NCI-H1436 treated with DMSO at 0.1 percent for 48 hours (cell line): ENCODE measurements at places on chromosomes 12 and 14.

DNA sequence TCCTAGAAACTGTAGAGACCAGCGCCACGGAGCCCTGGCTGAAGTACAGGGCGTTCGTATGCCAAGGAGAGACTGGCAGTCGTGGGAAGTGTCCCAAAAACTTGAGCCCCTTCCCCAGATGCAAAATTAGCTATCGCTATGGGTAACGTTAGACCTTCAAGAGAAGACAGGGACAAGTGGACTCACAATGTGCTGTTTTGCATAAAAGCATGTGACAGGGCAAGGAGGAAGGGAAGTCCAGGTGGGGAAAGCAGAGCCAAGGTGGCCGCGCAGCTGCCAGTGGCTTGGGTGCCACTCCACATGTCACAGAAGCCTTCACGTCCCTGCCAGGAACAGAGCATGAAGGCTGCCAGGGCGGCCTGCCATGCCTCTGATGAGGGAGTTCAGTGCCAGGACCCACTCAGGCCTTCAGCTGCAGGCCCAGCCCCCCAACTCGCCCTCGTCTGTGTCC, 61.2 kb upstream of the DYNC1H1 start:
- DNase-seq, result no peak

DNA sequence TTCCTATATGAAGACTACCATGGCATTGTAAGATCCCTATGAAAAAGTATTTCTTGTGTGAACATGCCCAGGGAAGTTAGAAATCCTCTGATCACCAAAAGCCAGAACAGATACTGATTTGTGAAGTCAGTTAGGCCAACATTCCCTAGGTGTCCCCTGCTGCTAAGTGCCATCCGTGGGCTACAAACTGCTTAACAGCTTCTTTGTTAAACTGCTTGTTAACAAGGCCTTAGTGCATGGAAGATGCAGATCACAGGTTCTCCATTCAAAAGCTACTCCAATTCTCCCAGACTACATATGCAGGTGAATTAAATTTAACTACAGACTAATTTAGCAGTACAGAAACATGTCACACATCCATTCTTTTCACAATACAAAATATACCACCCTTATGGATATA, 108.2 kb downstream of the PRICKLE1 start:
- DNase-seq, result no peak

GRCh38 chr14:101236496-101237251, 324.6 kb upstream of the DIO3 start:
- DNase-seq, result no peak

DNA sequence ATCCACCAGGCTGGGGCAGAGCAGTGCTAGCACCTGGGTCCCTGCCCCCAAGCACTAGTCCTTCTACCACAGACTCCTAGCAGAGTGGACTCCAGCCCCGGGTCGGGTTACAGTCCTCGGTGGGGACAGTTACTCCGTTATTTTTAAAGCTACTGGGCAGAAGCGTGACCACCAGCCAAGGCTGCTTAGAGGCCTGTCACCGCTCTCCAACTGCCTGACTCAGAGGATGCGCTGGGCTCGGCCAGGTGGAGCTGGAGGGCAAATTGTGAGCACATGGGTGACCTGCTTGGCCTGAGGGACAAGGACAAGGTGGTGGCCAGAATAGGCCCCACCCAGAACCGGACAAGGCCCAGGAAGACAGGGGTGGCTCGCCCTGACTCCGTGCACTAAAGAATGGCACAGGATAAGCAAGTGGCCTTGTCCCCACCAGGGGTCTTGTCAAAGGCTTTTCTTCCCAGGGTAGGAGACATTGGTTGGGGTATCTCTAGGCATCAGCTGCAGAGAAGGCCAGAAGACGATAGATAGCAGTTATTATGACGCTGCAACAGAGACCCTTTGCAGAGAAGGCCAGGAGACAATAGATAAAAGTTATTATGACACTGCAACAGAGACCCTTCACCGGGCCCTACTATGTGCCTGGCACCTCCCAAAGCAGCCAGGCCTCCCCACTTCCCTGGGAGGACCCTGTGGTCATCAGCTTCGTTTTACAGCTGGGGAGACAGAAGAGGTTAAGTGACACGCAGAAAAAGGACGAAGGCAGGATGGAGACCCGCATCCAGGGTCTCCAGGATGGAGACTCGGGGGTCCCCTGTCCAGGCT, 1.6 kb downstream of the ABCB9 start:
- DNase-seq, result no peak

- no peak for DNase-seq
These were observed 16.5 kb downstream of the NGDN start for GRCh38 chr14:23486036-23486435.

- no peak for DNase-seq
These were observed 77.3 kb upstream of the ANO6 start for GRCh38 chr12:45138609-45139008.

GRCh38 chr14:105015242-105015641, 5.6 kb downstream of the CDCA4 start:
- DNase-seq, result no peak

- no peak for DNase-seq
These were observed 133.4 kb downstream of the KCNA5 start for GRCh38 chr12:5177096-5177495.

DNA sequence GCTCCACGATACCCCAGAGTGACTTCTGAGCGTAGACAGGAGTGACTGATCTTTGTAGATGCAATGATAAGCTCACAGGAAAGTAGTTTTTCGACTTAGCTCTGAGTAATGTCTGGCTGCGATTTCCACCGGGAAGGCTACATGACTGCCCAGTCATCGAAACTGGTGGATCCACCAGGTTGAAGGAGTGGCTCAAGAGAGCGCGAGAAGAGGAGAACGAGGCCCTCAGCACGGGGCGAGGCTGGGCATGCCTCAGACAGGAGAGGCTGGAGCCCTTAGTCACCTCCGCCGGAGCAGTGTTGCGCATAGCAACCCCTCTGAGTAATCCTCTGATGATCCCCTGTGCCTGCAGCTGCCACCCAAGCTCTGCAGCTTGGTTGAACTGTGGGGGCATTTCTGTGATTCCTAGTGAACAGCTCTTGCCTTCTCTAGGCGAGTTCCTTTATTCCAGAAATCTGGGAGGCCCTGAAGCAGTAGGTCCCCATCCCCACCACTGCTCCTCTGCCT, 25.6 kb downstream of the ELK3 start:
- no peak for DNase-seq

DNA sequence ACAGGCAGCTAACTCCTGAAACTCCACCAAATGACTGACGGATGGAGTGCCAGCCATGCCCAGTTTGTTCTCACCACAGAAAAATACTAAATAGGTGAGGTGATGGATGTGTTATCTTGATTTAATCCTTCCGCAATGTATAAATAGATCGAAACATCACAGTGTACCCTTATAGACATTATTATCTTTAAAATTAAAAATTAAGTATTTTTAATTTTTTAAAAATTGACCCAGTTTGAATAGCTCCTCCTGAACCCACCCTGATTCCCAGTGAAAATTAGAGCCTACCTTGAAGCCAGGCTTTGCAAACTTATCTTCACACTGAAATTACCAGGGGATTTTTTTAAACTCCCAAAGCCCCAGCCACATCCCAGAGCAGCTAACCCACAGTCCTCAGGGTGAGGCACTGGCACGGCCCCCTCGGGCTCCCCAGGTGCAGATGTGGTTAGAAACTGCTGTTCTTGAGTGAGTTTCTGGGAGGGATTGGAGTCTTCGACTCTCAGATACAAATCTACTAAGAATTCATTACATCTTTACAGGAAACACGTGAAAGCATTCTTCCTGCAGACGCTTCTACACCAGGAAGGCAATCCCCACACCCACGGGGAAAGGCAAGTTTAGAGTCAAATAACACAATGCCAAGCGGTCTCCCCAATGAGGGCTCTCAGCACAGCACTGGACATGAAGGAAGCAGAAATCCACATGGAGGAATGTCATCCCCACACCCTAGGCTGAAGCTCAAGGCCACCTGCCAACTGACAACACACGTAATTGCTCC, 126.4 kb downstream of the RIMBP2 start:
- DNase-seq, result no peak

DNA sequence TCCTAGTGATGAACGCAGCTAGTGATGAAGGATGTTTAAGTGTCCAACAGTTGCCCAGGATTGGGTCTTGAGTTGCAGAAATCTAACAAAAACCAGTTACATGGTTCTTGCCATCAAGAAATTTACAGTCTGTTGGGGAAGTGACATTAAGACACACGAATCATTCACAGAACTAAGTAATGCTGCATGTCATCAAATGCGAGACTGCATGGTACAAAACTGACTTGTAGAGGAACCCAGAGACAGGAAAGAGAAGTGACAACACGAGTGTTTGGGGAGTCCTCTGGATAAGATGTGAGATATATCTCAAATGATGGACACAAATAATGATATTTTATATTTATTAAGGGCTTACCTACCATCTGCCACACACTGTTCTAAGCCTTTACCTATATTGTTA, 6.1 kb upstream of the SYNE3 start:
- no peak for DNase-seq

DNA sequence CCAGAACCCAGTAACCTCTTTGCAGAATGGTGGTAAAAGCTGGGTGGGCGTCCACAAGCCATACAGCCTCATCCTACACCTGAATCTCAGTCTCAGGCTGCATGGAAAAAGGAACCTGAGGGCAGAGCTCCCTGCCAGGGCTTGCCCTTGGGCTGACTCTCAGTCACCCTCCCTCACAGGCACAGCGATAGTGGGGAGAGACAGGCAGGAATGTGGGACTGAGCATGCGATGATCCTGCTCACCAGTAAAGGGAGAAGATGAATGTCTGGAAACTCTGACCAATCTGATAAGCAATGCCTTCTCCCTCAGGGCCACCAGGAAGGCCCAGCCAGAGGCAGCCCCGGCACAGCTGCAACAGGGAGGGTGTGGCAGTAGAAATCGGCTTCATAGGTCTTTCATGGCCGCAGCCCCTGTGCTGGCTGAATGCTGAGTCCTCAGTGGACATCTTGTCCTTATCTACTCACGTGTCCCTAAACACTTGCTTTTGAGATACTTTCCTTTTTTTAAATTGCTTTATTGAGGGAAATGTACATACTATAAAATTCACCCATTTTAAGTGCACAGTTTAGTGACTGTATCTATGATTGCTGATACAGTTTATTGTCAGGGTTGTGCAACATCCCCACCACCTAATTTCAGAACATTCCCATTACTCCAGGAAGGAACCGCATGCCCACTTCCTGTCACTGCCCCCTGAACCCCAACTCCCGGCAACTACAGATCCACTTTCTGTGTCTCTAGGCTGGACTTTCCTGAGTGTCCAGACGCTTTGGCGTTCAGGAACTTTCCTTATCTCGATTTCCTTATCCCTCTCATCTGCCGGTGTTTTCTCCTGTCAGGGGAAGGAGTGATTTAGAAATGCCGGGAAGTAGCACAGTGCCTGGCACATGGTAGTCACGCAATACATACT, 258.1 kb downstream of the PCNX1 start:
- no peak for DNase-seq

DNA sequence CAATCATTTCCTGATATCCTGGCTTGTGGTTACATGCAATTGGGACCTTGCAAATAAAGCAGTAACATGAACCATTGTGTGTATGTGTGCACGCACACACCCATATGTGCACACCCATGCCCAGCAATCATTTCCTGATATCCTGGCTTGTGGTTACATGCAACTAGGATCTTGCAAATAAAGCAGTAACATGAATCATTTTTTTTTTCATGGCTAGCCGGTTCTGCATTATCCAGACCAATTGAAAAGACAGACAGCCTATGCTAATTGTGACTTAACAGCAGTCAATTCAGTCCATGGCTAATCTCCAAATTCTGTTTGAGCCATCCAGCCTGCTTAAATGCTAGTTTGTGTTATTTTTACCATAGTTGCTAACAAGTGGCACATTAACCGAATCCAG, 134.3 kb downstream of the TTC7B start:
- no peak for DNase-seq

DNA sequence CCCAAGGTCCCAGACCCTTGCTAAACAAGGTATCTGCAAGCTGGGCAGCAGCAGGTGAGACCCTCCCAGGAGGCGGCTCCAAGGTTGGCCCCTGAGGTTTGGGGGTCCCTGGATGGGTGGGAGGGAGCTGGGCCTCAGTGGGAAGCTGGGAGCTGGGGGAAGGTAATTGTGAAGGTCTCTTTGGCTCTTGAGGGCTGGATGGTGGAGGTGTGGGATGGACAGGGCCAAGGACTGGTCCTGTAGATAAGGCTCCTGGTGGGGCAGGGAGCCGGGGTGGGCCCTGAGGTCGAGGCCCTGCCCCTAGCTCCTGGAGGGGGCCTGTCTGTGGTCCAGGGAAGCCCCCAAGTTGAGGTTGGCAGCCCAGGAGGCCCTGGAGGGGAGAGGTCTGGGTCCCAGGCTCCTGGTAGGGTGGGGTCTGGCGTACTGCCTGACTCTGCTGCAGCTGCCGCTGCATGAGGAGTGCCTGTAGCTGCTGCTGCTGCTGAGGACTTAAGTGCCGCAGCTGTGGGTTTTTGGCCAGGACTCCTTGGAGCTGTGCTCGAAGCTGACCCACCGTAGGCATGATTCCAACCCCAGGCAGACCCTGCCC, 13.1 kb upstream of the PRKAG1 start:
- no peak for DNase-seq

- no peak for DNase-seq
These were observed 62.9 kb downstream of the SAMD4A start for GRCh38 chr14:54629635-54630360.

DNA sequence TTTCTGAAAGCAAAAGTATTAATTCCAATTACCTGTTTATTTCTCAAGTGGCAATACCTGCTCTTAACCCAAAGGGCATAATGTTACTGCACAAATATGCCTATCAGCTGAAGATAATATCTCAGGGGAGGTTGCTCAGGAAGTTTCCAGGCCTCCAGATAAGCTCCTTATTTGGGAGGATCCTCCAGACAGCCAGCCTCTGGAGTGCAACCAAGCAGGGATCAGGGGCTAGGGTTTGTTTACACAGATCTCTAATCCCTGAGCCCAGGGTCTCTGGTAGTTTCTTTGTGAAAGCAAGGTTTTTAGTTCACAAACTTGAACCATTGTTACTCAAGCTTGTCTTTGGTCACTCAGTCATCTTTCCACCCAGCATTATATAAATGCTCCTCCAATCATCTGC, 124.4 kb downstream of the SLC38A4 start:
- DNase-seq, result no peak

- DNase-seq, result no peak
These were observed 169.2 kb upstream of the SOX5 start for GRCh38 chr12:24118668-24119067.

DNA sequence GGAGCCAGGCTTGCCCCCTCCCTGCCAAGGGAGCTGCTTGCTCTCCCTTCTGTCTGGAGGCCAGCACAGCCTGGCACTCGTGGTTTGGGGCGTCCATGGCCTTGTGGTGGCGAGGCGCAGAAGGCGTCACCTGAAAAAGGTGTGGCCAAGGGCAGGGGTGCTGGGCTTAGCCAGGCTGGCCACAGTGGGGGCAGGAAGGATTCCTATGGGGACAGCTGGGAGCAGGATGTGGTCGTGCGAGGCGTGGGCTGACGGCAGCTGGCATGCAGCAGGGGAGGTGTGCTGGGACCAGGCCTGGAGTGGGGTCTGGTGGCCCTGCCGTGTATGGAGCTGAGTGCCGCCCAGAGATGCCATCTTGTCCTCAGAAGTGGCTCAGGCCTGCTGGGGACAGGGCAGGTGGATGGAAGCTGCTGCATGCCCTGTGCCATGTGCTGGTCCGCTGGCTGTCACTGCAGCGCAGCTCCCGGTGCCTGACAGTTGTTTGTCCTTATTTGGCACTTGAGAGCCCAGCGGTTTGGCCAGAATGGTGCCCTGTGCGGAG, 30.0 kb downstream of the SH2B3 start:
- no peak for DNase-seq
